ENCODE measurements at places on chromosomes 6 and 20.

- no peak for DNase-seq
Observed at GRCh38 chr20:25014816-25015215, 22.3 kb upstream of the APMAP start.

GRCh38 chr6:44327096-44327495 is 13.9 kb upstream of the AARS2 start:
- no peak for DNase-seq

DNA sequence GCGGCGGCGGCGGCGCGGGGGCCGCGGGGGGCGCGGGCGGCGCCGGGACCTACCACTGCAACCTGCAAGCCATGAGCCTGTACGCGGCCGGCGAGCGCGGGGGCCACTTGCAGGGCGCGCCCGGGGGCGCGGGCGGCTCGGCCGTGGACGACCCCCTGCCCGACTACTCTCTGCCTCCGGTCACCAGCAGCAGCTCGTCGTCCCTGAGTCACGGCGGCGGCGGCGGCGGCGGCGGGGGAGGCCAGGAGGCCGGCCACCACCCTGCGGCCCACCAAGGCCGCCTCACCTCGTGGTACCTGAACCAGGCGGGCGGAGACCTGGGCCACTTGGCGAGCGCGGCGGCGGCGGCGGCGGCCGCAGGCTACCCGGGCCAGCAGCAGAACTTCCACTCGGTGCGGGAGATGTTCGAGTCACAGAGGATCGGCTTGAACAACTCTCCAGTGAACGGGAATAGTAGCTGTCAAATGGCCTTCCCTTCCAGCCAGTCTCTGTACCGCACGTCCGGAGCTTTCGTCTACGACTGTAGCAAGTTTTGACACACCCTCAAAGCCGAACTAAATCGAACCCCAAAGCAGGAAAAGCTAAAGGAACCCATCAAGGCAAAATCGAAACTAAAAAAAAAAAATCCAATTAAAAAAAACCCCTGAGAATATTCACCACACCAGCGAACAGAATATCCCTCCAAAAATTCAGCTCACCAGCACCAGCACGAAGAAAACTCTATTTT is 2.0 kb downstream of the FOXC1 start:
- no peak for DNase-seq

DNA sequence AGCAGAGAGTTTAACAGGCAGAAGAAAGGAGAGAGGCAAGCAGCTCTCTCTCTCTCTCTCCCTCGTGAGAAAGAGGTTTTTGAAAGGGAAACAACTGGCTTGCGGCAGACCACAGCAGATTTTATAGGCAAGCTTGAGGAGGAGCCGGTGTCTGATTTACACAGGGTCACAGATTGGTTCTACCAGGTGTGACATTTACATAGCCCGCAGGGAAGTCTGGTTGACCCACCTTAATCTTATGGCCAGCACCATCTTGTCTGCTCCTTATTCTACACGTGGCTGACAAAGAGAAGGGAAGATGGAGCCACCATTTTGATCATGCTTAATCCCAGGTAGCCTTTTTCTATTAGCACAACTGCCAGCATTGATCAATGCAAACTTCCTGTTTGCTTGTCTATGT is 65.4 kb downstream of the OR2J2 start:
- DNase-seq: no peak

DNA sequence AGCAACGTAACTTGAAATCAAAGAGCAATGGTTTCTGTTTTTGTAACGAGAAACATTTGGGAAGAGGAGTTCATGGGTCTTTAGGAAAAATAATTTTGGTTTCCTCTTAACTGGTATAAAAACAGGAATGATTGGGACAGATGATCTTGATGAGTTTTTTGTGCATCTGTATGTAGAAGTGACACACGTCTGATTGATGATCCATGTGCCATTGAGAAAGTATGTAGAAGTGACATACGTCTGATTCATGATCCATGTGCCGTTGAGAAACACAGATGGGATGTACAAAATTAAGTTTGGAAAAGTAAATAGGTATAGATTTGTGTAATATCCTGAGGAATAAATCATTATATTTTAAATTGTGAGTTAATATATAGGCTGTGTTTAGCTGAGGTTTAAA is 2.1 kb downstream of the KIAA1586 start:
- DNase-seq: no peak

- DNase-seq: no peak
Observed at GRCh38 chr6:163264662-163265035, 149.9 kb upstream of the QKI start.

GRCh38 chr20:22579711-22580697 is 4.4 kb downstream of the FOXA2 start:
- DNase-seq: no peak

DNA sequence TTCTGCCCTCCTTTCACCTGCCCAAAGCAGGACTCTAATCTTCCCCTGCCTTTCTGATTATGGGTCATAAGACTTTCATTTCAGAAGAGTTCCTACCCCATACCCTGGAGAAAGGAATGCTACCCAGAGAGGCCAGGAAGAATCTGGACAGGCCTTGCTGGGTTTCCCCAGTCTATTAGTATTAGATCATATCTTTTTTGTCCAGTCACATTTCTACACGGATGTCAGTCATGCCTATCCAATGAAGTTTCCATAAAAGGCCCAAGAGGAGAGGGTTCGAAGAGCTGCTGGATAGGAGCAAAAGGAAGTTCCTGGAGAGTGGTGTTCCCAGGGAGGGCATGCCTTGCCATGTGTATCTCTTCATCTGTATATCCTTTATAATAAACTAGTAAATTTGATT is 3.2 kb downstream of the POLH start:
- no peak for DNase-seq

DNA sequence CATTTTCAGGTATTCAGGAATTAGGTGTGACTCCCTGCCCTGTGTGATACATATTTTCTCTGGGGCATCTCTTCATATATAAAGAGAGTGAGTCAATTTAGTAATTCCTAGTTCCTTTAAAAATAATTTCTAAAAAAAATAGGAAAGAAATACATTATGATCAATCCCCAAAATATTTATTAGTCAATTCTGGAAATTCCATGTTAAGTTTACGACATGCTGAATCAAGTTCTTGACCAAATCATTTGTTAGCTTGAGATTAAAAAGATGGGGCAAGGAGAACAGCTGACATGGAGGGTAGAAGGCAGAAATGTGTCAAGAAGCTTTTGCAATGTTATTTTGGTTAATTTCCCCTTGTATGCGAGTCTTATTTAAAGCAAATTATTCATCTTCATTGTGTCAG is 22.7 kb upstream of the PRDM1 start:
- no peak for DNase-seq

DNA sequence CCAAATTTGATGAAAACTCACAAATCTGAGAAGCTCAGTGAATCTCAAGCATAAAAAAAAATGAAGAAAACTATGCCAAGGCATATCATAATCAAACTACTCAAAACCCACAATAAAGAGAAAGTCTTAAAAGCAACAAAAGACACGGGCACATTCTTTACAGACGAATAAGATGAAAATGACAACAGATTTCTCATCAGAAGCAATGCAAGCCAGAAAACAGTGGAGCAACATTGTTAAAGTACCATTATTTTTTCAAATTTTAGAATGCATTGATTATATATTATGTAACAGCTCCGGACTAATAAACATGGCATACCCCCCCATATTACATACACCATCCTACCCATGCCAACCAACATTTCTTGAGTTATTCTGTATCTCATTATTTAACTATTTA is 55.3 kb upstream of the INSM1 start:
- no peak for DNase-seq

GRCh38 chr6:158897236-158897635 is 78.1 kb upstream of the EZR start:
- DNase-seq: no peak

GRCh38 chr6:9112544-9112943 is 677.2 kb upstream of the SLC35B3 start:
- no peak for DNase-seq

GRCh38 chr6:21067521-21067920 is 526.0 kb upstream of the SOX4 start:
- no peak for DNase-seq

GRCh38 chr6:70309243-70309642 is 6.4 kb upstream of the COL9A1 start:
- DNase-seq: no peak

- no peak for DNase-seq
Observed at GRCh38 chr6:89542866-89543265, 95.7 kb downstream of the LYRM2 start.

DNA sequence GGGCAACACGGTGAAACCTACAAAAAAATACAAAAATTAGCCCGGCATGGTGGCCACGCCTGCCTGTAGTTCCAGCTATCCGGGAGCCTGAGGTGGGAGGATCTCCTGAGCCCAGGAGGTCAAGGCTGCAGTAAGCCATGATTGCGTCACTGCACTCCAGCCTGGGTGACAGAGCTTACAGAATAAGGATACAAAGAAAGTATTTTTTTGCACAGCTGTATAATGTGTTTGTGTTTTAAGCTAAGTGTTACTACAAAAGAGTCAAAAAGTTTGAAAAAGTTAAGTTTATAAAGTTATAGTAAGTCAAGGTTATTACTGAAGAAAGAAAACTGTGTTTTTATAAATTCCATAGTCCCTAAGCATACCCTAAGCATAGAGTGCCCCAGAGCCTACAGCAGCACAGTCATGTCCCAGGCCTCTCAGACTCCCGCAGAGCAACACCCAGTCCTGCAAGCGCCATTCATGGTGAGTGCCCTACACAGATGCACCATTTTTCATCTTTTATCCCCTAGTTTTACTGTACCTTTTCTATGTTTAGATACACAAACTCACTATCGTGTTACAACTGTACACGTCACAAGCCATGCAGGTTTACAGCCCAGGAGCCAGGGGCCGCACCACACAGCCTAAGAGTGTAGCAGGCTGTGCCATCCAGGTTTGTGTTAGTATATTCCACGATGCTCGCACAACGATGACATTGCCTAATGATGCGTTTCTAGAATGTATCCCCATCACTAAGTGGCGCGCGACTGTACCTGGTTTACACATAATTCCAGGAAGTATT is 22.4 kb downstream of the TAF4 start:
- no peak for DNase-seq

GRCh38 chr6:82786248-82786647 is 279.4 kb downstream of the UBE3D start:
- DNase-seq: no peak

DNA sequence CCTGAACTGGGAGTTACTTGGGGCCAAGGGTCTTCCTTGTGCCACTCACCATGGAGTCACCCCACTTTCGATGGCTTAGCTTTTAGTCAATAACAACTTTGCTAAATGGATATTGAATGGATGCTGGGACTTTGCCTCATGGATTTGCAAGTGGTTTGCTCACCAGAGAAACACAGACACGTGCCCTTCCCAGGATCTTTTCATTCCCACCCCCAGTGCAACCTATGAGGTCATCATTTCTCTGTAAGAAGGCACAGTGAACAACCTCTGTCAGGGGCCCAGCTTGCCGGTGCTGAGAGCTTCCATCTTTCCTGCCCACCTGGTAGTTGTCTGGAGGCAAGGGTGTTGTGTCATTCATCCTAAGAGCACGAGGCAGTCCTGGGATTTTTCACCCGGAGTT is 256.8 kb upstream of the PMEPA1 start:
- DNase-seq: no peak

DNA sequence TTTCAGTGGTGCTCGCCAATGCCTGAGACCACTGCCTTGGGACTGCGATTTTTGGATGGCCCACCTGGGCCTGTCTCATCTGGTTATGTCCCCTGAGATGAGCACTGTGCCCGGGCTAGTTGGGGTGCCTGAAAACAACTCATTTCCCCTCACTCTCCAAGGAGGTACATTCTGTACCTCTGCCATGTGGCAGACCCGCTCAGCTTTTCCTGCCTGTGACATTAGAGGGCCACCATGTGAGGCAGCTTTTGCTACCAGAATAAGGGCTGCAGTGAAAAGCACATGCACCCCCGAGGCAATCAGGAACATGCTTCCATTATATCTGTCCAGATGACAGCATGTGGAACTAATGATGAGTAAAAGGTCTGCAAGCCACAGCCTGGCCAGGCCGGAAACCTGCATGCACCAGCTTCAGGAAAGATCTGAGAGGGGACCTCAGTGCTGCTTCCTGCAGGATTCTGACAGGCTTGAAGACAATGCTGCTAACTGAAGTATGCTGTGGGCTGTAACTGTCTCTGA is 11.3 kb upstream of the SRSF6 start:
- no peak for DNase-seq

DNA sequence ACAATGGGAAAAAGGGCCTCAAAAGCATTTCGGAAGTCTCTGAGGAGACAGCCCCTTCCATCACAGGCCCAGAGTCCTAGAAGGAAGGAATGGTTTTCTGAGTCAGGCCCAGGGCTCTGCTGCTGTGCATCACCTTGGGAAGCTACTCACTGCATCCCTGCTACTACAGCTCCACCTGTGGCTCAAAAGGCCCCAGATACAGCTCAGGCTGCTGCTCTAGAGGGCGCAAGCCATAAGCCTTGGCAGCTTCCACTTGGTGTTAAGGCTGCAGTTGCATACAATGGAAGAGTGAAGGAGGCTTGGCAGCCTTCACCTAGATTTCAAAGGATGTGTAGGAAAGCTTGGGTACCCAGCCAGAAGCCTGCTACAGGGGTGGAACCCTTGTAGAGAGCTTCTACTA is 54.8 kb downstream of the MEI4 start:
- DNase-seq: no peak

- DNase-seq: no peak
Observed at GRCh38 chr20:37764333-37764935, 70.6 kb downstream of the CTNNBL1 start.

DNA sequence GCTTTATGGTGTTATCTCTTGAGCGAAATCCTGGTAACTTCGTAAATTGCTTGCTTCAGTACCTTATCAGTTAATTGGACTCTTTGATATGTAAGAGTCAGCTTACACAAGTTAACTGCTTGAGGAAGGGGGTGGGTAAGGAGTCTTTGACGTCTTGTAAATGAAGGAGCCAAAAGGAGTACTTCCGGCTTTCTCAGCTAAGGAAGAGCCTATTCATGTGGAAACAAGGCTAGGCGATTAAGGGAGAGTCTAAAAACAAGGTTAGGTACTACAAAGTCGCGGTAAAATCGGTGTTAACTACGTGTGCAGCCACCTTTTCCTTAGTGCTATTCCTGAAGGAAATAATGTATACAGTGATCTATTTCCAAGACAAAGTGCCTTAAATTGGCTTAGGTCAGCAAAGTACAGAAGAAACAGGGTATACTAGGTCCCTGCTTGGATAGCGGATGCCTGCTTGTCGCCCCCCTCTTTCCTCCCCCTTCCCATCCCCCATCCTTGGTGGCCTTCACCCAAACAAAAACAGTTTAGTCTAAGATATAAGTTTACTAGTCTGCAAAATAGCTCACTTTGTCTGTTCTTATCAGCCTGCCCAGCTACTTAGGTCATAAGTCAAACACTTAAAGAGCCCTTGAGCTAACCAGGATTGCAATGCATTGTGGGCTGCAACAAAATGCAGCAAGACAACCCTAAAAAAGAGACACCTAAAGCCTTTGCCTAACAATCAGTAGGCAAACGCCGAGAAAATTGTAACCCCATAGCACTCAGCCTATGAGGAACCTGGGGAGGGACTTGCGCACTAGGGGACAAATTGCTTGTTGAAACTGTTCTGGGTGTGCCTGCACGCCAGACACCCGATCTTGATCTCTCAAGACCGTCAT is 147.3 kb downstream of the TRIM27 start:
- no peak for DNase-seq
